SHP77 treated with DMSO at 0.1 percent for 48 hours (cell line): ENCODE measurements at places on chromosomes 4 and X.

DNA sequence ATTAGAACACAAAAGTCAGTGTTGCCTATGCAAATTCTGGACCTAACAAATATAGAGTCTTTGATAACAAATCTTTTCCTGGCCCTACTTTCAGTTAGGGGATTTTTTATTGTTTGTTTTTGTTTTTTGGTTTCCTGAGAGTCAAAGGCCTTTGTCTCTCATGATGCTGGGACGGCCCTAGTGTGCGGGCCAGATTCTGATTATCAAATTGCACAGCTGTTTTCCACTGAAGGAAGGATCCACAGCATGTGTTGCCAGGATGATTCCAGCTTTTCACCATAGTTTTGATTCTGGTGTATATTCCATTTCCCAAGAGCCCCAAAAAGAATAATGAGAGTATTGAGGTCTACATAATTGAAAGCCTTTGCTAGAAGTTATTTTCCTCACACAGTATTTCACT lies 248.2 kb downstream of the CAMK2D start:
- no peak for DNase-seq

DNA sequence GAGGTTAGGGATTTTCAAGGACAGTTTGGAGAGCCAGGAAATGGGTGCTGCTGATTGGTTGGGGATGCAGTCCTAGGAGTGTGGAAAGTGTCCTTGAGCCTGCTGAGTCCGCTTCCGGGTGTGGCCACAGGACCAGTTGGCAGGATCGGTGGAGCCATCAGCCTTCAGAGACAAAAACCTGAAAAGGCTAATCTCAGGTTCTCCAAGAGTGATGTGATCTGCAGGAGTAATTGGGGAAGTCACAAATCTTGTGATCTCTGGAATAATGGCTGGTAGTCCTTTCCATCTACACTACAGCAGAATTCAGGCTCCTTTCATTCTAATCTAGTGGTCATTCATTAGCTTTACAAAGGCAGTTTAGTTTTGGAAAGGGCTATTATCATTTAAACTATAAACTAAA lies 55.9 kb upstream of the BMP2K start:
- no peak for DNase-seq

DNA sequence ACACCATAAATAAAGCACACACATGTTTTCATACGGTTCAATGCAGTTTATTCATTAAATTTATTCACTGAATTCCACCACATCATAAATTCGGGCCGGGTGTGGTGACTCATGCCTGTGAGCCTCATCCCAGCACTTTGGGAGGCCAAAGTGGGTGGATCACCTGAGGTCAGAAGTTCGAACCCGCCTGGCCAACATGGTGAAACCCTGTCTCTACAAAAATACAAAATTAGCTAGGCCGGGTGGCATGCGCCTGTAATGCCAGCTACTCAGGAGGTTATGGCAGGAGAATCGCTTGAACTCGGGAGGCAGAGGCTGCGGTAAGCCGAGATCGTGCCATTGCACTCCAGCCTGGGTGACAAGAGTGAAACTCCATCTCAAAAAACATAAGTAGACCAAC lies 131.6 kb downstream of the PDS5A start:
- no peak for DNase-seq

GRCh38 chr4:41204400-41204978 lies 9.9 kb downstream of the APBB2 start:
- no peak for DNase-seq

DNA sequence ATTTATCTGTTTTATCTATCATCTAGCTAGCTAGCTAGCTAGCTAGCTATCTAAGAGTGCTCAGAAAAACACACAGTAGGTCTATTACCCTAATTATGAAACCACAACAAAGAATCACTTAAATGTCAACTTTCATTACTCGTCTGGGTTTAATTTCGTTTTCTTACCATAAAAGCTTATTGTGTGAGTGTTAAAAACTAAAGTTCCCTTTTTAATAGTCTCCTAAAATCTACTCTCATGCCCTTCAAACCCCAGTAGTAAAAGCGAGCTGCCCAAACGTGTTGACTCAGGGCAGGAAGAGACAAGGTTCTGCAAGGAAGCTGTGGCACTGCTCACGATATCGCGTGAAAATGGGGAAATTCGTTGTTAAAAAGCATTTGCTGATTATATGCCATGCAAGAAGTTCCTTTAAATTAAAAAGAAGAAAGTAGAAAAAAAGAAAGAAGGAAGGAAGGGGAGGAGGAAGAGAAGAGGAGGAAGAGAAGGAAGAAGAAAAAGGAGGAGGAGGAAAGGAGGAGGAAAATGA lies 595 bp downstream of the MBNL3 start:
- no peak for DNase-seq

DNA sequence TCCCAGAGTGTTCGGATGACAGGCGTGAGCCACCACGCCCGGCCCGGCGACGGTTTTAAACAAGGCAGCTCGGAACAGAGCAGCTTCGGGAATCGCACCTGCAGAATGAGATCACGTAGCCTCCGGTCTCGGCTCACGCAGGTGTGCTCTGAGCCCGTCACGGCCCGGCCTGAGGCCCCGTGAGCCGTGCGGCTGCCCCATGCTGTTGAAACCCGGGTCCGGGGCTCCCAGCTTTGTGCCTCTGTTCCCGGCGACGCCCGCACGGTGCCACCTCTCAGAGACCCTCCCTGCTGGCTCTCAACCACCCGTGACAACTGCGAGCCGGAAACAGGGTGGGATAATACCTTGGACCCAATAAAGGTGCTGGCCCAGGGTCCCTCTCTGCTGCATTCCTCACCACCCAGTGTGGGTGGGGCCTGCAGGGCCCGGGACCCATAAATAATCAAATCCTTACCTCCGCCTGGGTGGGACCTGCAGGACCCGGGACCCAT lies 13.4 kb upstream of the PLCXD1 start:
- no peak for DNase-seq

DNA sequence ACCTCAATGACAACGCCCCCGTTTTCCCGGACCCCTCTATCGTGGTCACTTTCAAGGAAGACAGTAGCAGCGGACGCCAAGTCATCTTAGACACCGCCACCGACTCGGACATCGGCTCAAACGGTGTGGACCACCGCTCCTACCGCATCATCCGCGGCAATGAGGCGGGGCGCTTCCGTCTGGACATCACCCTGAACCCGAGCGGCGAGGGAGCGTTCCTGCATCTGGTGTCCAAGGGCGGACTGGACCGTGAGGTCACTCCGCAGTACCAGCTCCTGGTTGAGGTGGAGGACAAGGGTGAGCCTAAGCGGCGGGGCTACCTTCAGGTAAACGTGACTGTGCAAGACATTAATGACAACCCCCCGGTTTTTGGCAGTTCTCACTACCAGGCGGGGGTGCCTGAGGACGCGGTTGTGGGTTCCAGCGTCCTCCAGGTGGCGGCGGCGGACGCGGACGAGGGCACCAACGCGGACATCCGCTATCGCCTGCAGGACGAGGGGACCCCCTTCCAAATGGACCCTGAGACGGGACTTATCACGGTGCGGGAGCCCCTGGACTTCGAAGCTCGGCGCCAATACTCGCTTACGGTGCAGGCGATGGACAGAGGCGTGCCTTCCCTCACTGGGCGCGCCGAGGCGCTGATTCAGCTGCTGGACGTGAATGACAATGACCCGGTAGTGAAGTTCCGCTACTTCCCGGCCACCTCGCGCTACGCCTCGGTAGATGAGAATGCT lies 2.2 kb downstream of the FAT4 start:
- no peak for DNase-seq

DNA sequence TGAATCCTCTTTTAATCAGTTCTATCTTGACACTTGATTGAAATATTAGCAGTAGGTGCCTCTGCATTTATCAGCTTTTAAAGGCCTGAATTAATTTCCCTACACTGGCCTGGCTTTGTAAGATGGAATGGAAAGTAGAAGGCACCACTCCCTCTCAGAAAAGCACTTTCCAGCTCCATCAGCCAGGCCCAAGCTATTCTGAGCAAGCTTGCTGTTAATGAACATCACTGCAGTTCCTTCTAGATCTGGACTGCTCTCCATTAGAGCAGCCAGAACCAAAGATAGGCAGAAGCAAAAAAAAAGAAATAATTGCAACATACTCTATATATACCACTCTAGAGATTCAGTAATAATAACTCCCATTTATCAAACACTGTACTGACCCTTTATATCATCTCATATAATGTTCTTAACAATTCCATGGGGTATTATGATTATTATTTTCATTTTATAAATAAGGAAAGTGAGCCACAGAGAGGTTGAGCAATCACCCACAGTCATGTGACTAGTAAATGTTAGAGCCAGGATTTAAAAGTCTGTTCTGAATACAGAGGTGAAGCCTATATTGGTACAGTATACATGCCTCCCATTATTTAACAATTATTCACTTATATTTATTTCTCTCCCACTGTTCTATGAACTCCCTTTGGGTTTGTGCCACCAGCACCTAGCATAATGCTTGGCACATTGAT lies 39.4 kb upstream of the GPC3 start:
- DNase-seq, result no peak

- no peak for DNase-seq
Measured at GRCh38 chrX:48789366-48790220, 3.2 kb downstream of the GATA1 start.

DNA sequence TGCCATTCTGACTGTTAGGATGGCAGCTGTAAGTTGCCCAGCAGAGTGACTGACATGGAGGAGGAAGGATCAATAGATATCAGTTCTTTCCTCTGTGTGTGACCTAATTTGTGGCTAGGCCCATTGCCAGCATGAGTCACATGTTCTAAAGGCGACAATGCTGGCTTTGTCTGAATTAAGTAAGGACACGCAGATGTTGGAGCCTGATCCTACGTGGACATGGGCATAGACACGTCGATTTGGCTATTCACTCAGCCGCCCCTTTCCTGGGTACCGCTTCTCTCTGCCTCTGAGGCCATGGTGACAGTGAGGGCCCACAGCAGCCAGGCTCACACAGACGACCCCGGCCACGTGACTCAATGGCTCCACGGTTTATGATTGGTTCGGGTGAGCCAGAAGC lies 16.3 kb downstream of the PROM1 start:
- DNase-seq, result peak; percentile 40
